ENCODE measurements at places on chromosomes 7 and 10. TPM values are rescaled to one million over a fixed set of nuclear protein-coding genes. Genes with fewer than 3 reads are reported as not detected.
A peak's percentile ranks its signal among the peaks of the same experiment; 100 is the strongest.

- no peak overlapping the region for H3K27ac ChIP-seq
- no peak overlapping the region for H3K4me3 ChIP-seq
- H3K36me3 ChIP-seq = no peaks in the 10 kb centered on the region
- H3K27me3 ChIP-seq = no peaks in the 10 kb centered on the region
Observed at GRCh38 chr7:103009466-103010185, 65.0 kb downstream of the FBXL13 start.

The GJD4 gene
- total RNA-seq = not detected

The MKX gene
- not detected for total RNA-seq

The SPDYE2 gene
- not detected for total RNA-seq

The GIMAP1 gene
- total RNA-seq = not detected

DNA sequence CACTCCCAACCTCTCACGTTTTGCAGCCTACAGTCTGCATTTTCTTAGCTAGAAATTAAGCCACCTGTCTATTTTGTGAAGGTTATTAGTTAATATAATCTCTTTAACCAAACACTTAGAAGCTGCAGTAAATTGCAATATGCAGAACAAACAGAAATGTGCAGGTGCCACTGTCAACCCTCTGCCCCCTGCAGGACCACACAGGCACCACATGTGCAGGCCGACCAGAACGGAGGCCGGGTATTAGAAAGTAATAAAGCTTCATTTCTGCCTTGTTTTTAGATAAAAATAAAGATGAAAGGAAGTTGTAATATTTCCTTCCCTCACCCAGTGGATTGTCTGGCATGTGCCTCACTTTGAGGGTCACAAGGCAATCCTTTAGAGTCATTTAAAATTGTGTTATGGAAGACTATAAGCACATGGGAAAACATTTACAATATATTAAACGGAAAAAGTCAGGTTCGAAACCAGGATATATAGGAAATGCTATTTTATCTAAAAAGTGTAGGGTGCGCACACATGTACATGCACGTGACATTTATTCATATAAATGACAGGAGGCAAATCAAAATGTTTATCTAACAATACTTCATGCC, 158.2 kb downstream of the ARHGAP12 start:
- peaks cover 69% of the 10 kb centered on the region for H3K4me1 ChIP-seq
- H3K27ac ChIP-seq = peak overlapping the region; percentile 91
- DNase-seq = no peak

GRCh38 chr10:30736685-30737232, 107.2 kb upstream of the LYZL2 start:
- H3K4me3 ChIP-seq = no peak overlapping the region
- peak; percentile 89 for DNase-seq
- H3K4me1 ChIP-seq = peaks cover 18% of the 10 kb centered on the region
- no peaks in the 10 kb centered on the region for H3K36me3 ChIP-seq
- H3K27ac ChIP-seq = peak overlapping the region; percentile 97
- no peaks in the 10 kb centered on the region for H3K27me3 ChIP-seq

GRCh38 chr7:84337429-84337828, 142.8 kb upstream of the SEMA3A start:
- no peak overlapping the region for H3K27ac ChIP-seq
- H3K27me3 ChIP-seq = no peaks in the 10 kb centered on the region
- H3K36me3 ChIP-seq = no peaks in the 10 kb centered on the region
- no peak for DNase-seq

- no peak overlapping the region for H3K4me3 ChIP-seq
- no peaks in the 10 kb centered on the region for H3K4me1 ChIP-seq
- H3K36me3 ChIP-seq = no peaks in the 10 kb centered on the region
- H3K27me3 ChIP-seq = no peaks in the 10 kb centered on the region
Observed at GRCh38 chr10:10482613-10483012, 535.1 kb upstream of the CELF2 start.

DNA sequence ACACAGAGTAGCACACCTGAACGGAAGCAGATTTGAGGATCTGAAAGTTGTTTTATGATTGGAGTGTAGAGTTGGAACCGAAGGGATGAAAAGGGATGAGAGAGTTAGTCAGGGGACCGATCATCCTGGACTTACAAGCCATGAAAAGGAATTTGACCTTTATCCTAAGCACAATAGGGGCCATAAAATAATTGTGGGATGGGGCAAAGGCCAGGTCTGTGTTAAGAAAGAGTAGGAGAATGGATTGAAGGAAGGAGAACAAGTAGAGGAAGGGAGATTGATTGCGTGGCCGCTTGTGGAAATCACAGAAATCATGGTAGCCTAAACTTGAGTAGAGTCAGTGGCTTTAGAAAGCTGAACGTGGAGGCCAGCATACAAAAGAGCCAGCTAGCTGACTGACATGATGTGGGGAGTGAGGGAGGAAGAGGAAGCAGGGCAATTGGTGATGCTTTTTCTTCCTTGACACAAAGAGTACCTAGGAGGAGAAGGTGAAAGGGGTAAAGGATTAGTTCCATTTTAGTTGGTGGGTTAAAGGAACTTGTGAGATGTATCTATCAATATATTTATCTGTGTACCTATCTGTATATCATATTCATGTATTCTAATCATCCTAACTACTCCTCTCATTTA, 67.1 kb upstream of the RPA3 start:
- no peak overlapping the region for H3K27ac ChIP-seq
- DNase-seq = no peak
- H3K27me3 ChIP-seq = no peaks in the 10 kb centered on the region
- H3K4me1 ChIP-seq = no peaks in the 10 kb centered on the region
- no peak overlapping the region for H3K4me3 ChIP-seq

The ECD gene
- 47.4 TPM for total RNA-seq

DNA sequence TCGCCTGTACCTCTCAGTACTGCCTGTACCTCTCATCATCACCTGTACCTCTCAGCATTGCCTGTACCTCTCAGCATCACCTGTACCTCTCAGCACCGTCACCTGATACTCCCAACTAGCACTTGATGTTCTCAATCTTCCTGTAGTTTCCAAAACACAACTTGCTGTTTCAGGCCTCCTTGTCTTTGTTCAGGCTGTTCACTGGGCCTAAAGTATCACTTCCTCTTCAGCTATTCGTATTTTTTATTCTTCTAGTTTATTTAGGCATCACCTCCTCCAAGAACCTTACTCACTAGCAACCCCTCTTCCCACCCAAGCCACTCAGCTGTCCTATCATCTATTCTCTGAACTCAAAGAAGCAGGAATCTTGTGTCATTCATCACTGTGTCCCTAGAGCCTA, 24.1 kb downstream of the OR6B1 start:
- H3K36me3 ChIP-seq = no peaks in the 10 kb centered on the region
- no peaks in the 10 kb centered on the region for H3K27me3 ChIP-seq
- H3K4me1 ChIP-seq = peaks cover 10% of the 10 kb centered on the region
- no peak for DNase-seq
- no peak overlapping the region for H3K27ac ChIP-seq
- no peak overlapping the region for H3K4me3 ChIP-seq

The UCN3 gene
- not detected for total RNA-seq

- H3K4me1 ChIP-seq = no peaks in the 10 kb centered on the region
- H3K4me3 ChIP-seq = no peak overlapping the region
- DNase-seq = no peak
- no peaks in the 10 kb centered on the region for H3K36me3 ChIP-seq
- no peak overlapping the region for H3K27ac ChIP-seq
- H3K27me3 ChIP-seq = no peaks in the 10 kb centered on the region
Observed at GRCh38 chr10:77471069-77471536, 166.5 kb downstream of the KCNMA1 start.

DNA sequence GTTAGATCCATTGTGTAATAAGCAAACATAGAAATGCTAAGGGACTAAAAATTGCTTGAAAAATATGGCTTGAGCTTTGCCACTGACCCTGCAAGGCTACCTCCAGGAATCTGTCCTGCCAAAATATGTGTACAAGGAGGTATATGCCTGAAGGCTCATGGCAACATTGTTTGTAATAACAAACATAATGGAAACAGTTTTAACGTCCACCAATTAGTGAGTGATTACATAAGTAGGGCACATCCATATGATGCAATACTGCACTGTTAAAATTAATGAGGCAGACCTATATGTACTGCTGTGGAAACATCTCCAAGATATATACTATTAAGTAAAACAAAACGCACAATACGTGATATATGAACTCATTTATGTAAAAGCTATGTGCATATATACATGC, 13.1 kb upstream of the GOT1 start:
- no peaks in the 10 kb centered on the region for H3K36me3 ChIP-seq
- H3K4me1 ChIP-seq = no peaks in the 10 kb centered on the region
- H3K27me3 ChIP-seq = no peaks in the 10 kb centered on the region
- no peak overlapping the region for H3K27ac ChIP-seq

DNA sequence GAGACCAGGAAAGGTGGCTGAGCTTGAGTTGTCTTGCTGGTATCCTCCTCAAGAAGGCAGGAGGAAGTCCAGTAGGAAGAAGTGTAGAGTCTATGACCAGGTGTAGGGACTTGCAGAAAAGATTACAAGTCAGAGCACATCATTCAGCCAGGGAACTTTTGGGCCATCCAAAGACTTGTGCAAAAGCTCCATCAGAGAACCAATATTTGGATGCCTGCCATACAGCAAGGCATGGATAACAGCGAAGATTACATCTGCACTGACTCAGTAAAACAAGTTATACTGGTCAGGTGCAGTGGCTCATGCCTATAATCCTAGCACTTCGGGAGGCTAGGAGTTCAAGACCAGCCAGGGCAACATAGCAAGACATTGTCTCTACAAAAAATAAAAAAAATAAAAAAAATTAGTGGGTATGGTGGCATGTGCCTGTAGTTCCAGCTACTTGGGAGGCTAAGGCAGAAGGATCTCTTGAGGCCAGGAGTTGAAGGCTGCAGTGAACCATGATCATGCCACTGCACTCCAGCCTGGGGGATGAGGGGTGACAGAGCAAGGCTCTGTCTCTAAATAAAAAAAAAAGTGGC, 13.2 kb upstream of the NMT2 start:
- H3K36me3 ChIP-seq = no peaks in the 10 kb centered on the region
- no peak overlapping the region for H3K27ac ChIP-seq
- no peaks in the 10 kb centered on the region for H3K27me3 ChIP-seq
- peaks cover 17% of the 10 kb centered on the region for H3K4me1 ChIP-seq
- no peak overlapping the region for H3K4me3 ChIP-seq

- no peak overlapping the region for H3K27ac ChIP-seq
- DNase-seq = no peak
- H3K4me1 ChIP-seq = no peaks in the 10 kb centered on the region
- no peak overlapping the region for H3K4me3 ChIP-seq
- peaks cover 6% of the 10 kb centered on the region for H3K27me3 ChIP-seq
- no peaks in the 10 kb centered on the region for H3K36me3 ChIP-seq
Observed at GRCh38 chr7:155054761-155055160, 15.4 kb upstream of the HTR5A start.

DNA sequence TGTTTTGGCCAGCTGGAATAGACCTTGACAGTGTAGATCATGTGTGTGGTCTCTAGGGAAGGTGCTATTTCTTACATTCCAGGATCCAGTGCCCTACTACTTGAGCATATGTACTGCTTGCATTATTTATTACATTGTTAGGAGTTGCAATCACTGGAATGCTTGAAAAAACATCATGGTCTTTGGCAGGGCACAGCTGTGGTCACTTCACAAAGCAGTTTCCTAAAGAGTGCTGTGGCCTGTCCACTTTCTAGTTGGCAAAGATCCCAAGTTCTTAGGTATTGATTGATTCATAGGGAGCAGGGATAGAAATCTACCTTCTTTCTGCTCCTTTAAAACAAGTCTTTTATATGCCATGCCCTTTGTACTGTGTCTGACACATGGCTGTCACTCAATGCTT, 4.6 kb downstream of the C7orf25 start:
- no peak overlapping the region for H3K27ac ChIP-seq
- H3K4me1 ChIP-seq = peaks cover 25% of the 10 kb centered on the region
- peaks cover 14% of the 10 kb centered on the region for H3K36me3 ChIP-seq
- no peak overlapping the region for H3K4me3 ChIP-seq
- peak; percentile 28 for DNase-seq

DNA sequence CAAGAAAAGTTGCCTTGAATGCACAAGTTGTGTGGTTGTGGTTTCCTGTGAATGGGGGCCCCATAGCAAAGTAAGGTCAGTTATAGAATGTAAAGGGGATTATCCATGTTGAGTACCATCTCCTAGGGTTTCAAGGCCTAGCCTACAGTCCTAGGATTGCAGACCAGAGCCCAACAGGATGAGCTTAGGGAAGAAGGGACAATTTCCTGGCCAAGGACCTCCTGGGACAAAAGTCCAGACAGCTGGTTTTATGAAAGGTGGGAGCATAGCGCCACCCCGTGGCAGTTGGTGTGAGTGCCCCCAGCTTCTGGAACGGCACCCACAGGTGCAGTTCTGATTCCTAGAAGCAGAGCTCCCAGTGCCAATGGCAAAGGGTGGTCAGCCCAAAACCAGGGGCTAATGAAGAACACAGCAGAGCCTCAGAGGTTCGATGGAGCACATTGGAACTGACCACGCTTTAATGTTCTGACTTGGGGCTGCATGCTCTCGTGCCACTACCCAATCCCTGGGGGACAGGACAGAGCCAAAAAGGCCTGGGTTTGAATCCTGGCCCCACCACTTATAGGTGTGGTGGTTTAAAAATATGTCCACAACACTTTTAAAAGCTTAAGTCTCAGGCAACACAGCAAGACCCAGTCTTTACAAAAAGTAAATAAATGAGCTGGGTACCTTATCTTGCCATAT, 25.8 kb upstream of the TMEM120A start:
- H3K4me1 ChIP-seq = no peaks in the 10 kb centered on the region
- DNase-seq = peak; percentile 63
- no peak overlapping the region for H3K4me3 ChIP-seq
- no peaks in the 10 kb centered on the region for H3K27me3 ChIP-seq
- peaks cover 37% of the 10 kb centered on the region for H3K36me3 ChIP-seq
